ENCODE measurements at places on chromosomes 3 and 15. TPM values are rescaled to one million over a fixed set of nuclear protein-coding genes. Genes with fewer than 3 reads are reported as not detected.

- DNase-seq = no peak
These were observed 2.0 kb downstream of the RAB7A start for GRCh38 chr3:128727996-128728395.

GALNT15 gene
- 717 TPM for total RNA-seq

GRCh38 chr3:50602595-50603191, 8.9 kb downstream of the CISH start:
- no peak for DNase-seq

TMC3 gene
- total RNA-seq = not detected

GRCh38 chr3:188234132-188234531, 80.2 kb downstream of the LPP start:
- DNase-seq = no peak

CPNE9 gene
- not detected for total RNA-seq

DNA sequence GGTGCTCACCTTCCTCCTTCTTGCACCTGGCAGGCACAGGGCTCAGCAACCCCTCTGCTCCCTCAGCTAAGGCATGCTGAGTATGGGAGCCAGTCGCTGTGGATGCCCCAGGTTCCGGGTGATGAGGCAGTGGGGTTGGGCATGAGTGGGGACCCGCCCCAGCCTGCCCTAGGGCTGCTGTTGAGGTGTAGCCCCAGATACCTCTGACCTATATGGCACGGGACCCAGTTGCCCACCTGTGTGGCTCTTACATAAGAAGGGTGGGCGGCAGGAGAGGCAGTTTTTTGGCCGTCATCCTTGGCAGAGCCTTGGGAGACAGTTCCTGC, 21.0 kb downstream of the ACSBG1 start:
- DNase-seq = no peak

DNA sequence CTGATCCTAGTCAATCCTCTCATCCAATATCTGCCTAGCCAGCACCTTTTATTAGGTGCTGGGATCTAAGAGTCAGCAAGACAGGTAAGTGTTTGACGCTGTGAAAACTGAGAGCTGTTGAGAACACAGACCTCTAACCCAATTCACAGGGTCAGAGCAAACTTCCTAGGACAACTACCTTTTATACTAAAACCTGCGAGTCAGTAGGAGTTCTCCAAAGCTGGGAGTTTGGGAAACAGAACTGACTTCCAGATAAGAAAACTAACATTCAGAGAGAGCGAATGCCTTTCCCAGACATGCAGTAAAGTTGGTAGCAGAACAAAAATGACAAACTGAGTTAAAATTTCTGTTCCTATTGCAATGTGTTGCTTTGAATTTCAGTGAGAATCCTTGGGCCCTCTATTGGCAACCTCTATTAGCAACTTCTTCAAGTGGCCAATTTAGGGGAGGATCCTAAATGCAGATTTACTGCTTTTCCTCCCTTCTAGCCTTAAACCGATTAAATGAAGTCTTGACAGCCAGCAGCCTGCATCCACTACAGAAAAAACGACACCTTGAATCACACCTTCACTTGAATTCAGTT, 11.3 kb downstream of the NR2E3 start:
- no peak for DNase-seq
